ENCODE measurements at places on chromosomes 11 and 22.

GRCh38 chr11:132346558-132347148 lies 976.2 kb downstream of the NTM start:
- no peak for DNase-seq

- DNase-seq = peak; percentile 90
Observed at GRCh38 chr22:37166675-37167066, 17.0 kb upstream of the IL2RB start.

DNA sequence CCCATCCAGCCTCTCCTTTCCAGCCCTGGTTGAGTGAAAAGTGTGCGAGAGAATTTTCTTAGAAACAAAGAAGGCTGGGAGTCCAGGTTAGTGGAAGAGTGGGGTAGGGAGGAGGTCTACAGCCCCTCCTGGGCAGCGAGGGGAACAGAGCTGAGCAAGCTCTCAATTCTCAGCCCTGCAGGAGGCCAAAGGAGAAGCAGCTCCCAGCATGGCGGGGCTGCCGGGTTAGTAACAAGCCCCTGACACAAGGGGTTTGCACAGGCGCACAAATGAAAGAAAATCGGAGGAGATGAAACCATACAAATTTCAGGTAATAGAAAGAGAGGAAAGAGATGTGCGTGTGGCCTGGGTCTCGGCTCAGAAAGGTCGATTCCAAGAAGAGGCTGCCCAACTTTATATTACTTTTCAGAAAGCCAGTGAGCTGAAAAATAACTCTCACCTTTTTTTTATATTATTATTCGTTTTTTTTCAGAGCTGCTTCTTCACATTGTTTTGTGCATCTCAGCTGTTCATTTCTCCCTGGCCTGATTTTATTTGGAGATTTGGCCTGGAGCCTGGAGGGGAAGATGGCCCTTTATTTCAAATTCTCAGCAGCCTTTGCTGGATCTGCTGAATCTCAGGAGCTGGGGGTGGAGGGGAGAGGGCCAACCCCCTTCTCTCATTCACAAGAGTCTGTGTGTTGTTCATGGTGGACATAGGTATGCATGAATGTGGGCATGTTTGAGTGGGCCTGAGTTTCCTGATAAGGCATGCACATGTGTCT lies 583.2 kb downstream of the BUD13 start:
- no peak for DNase-seq

- no peak for DNase-seq
Observed at GRCh38 chr11:36078686-36079055, 134.8 kb downstream of the LDLRAD3 start.

DNA sequence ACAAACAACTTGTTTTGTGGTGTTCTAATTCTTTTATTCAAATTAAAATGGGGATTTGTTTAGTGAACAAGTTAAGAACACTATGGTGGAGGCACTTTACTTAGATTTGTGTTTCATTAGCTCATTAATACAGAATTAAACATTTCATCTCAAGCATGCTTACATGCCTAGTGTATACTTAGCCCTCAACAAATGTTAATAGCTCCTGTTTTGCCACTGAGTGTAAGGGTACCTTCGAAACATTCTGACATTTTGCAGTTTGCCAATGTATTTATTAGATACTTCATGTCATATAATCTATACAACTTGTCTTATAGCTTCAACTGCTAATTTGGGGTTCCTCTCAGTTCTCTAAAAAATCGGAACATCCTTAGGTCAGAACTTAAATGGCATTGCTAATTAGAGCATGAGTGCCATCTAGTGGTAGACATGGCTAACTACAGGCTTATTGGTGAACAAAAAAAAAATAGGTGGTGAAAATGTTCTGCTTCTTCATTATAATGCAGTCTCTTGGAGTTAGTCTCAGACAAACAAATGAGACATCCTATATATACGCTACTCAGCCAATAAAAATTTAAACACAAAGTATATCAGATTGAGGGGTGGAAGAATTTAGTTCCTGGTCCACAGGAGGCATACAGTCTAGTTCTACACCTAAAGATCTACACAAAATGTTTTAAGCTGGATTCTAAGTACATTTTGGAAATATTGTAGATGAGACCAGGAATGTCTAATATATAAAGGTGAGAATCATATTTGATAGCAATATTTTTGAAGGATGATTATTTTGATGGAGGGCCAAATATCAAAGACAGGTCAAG lies 4.9 kb upstream of the CNTN5 start:
- DNase-seq = peak; percentile 72

GRCh38 chr11:30789270-30789669 lies 203.1 kb upstream of the MPPED2 start:
- no peak for DNase-seq

- no peak for DNase-seq
Observed at GRCh38 chr11:6894097-6894496, 1.8 kb upstream of the OR2D2 start.

GRCh38 chr11:27216270-27217149 lies 146.5 kb downstream of the CCDC34 start:
- DNase-seq = peak; percentile 33

GRCh38 chr11:47864901-47865300 lies 16.8 kb upstream of the NUP160 start:
- no peak for DNase-seq

DNA sequence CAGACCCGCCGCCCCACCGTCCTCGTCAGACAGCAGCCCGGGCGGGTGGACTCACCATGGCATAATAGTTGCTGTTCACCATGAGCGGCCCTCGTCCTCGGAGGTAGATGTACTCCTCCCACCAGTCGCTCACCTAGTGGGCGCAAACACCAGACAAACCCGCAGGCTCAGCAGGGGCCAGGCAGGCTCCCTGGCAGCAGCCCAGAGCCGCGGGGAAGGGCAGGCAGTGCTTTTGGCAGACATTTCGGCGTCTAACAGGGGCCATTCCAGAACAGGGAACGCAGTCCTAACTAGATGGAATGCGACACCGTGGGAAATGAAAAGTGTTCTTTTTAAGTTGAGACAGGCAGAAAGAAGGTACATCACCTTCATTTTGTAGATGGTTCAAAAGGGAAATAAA lies 44.9 kb downstream of the CPT1A start:
- DNase-seq = no peak

DNA sequence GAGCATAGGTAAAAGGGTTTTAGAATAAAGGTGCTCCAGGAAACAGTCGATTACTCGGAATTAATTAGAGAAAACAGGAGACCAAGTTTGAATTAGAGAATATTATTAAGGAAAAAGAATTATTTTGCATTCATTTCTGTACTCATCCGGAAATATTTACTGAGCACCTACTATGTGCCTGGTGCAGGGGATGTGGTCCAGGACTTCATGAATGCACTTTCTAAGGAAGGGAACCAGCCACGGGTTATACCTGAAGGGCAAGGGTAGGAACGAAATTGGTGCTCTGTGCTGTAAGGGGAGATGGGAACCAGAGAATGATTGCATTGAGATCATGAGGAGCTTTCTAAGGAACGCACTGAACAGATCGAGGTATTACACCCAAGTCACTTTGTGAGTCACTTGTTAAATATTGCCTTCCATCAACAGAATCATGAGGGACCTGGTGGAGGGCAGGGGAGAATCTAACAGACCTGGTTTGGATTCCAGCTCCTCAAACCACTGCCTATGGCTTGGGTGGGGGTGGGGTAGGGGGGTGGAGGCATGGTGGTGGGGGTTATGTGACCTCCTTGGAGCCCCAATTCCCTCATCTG lies 40.9 kb downstream of the C11orf96 start:
- no peak for DNase-seq

DNA sequence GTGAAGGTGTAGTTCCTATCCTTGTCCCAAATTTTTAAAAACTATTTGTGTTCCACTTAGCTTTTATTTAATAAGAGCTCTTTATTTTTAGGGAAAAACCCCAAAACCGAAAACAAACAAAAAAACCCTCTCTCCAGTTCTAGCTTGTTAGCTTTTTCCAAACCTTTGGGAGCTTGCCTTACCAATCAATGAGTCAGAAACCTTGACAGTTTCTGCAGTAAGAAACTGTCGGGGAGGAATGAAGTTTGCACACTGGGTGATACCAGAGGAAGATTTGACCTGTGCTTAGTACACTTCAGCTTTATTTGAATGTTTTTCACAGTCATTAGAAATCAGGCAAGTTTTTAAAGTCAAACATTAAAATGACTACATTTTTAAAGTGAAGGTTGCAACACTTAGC lies 105.0 kb downstream of the FAT3 start:
- DNase-seq = no peak

DNA sequence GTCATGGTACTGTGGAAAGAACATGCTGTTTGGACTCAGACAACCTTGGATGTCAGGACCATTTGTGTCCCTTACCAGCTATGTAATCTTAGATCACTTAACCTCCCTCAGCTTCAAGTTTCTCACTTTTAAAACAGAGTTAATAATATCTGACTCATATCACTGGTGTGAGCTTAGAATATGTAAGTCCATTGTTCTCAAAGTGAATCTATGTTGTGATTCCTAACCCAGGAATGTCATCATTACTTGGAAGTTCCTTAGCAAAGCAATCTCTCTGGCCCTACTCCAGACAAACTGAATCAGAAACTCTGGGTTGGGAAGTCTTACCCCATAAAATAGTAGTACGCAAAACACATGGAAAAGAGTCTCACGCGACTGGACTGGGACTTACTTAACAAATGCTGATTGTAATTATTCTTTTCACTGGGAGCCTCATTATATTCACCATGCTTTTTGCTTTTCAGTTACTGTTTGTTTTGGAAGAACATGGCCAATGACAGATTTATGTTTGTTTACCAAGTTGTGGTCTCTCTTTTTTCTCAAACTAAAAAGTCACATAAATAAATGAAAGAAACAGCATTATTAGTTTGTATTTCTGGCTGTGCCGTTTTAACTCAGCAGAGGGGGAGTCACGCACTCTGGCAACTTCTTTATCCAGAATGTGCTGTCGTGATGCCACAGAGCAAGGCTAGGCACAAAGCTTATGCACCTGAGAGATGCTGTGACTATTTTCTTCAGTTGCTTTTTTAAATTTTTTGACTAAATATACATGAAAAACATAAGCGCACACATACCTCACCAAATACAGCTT lies 217.7 kb upstream of the CTSC start:
- DNase-seq = no peak

DNA sequence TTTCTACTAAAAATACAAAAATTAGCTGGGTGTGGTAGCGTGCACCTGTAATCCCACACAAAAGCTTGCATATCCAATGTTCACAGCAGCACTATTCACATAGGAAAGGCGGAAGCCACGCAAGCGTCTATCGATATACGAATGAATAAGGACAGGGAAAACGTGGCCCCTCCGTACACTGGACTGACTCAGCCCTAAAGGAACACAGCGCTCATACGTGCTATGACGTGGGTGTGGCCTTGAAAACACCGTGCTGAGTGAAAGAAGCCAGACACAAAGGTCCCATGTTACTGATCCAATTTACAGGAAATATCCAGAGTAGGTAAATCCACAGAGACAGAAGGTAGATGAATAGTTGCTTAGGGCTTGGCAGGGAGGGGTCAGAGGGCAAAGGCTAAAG lies 7.0 kb downstream of the LMF2 start:
- no peak for DNase-seq

All from Ammon's horn (tissue), 1 donor.